Posterior vena cava (tissue), 2 donors: ENCODE measurements at places on chromosomes 16 and 17.

DNA sequence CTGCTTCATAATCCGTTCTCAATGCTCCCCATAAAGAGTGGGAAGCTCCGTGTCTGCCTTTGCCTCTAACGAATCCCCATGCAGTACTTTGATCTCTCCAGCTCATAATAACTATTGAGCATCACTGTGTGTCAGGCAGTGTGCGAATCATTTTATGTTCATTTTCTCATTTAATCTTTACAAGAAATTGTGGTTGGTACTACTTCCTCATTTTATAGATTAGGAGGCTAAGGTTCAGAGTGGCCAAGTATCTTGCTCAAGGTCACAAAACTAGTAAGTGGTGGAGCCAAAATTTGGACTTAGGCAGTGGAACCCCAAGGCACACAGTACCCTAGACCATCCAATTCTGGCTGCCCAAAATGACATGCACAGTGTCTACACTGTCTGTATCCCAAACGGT is 44.8 kb downstream of the ABCC12 start:
- no peak for DNase-seq

- no peak for DNase-seq
These were observed 250.5 kb upstream of the TNRC6C start for GRCh38 chr17:77708049-77708448.

GRCh38 chr16:13866073-13866472 is 53.9 kb upstream of the ERCC4 start:
- no peak for DNase-seq

GRCh38 chr16:85709766-85710585 is 21.2 kb upstream of the GINS2 start:
- DNase-seq = no peak

DNA sequence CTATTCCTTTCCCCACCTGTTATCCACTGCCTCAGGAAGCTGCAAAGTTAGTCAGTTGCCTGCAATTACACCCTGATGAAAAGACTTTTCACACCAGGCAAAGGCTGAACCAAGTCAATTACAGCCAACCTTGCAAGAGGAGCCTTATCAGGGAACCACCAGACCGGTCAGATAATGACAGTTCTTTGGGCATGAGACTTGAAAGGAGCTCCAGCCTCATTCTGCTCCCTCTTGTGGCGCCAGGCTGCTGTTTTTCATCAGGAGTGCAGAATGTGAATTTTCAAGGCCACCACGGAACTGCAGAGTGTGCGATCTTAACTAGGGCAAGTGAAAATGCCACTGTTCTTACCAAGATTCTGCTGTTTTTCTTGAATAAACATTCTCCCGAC is 22.5 kb downstream of the DNAI2 start:
- no peak for DNase-seq

GRCh38 chr17:76384222-76384986 is at the start of gene SPHK1:
Gene SPHK1 (plus strand): TSS chr17:76384609. CDS start chr17:76385645, 1,036 bp downstream.
- peak; percentile 93 for DNase-seq

DNA sequence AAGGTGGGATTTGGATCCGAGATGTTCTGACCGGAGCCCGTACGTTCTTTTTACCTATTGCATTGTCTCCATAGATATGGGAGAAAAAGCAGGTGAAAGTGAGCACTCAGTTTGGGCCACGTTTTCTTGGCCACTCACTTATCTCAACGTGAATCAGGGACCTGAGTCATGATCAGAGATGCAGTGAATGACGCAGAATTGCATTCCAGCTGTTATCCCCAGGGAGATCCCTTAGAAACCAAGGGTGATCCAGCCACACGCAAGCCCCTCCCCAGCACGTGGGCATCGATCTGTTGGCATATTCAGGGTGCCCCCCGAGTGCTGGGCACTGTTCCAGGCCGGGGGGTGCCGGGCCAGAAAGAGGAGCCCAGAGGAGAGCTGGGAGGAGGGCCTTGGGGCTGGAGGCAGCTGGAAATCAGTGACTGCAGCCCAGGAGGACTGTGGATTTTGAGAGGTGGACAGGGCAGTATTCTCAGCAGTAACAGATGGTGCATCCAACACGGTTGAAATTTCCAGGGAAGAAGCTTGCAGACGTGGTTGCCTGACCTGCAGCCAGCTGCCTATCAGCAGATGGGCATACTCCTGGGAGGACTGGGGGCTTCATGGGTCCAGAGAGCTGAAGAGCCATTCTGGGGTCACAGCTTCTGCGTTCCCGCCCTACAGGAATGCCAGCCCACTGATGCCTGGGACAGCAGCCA is 87.2 kb upstream of the CACNG5 start:
- peak; percentile 50 for DNase-seq

GRCh38 chr17:51154176-51154575 is 817 bp downstream of the NME1 start:
- no peak for DNase-seq

GRCh38 chr16:24382762-24383407 is 126.8 kb downstream of the CACNG3 start:
- DNase-seq = no peak

GRCh38 chr17:42937712-42938596 is 26.3 kb downstream of the AARSD1 start:
- no peak for DNase-seq

DNA sequence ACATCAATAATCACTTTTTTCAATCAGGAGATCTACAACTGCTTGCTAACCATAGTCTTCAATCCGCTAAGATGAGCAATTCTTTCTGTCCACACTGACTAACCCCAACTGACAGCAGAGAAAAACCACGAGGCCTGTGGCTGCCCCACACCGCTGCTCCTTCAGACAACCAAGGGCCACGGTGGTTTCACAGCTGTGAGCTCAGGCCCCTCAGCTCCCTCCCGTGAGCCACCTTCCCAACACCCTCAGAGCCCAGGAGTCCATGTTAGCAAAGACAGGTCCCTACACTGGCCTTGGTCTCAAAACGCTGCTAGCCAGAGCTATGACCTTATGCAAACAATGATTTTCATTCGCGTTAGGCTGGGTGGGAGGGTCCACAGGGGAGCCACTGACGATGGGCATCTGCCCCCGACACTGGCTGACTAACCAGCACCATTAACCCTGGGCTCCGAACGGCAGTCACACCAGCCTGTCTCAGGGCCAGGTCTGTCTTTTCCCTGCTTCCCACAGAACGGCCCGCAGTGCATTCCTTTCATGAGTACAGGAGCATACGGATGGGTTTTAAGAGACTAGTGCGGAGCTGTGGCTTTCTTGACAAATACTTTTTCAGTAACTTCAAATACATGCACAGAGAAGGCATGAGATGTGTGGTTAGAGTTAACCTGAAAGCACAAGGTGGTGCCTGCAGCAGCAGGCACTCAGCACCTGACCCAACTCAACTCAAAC is 67.3 kb downstream of the ANKRD11 start:
- DNase-seq = no peak

DNA sequence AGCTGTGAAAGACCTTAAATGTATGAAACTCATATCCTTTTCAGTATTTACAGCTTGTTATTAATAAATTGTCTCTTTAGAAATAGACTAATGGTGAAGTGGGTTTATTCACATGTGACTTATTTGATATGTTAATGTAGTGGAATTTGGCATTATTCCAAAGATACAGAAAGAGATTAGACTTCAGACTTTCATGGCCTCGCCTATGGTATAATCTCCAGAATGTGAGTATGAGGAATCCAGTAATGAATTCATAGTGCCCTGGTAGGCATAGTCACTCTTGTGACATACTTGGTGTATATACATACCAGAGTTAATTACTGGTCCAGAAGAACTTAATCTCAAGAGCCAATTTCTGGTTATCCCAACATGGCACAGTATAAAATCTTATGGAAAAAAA is 72.7 kb downstream of the OMG start:
- DNase-seq = no peak

DNA sequence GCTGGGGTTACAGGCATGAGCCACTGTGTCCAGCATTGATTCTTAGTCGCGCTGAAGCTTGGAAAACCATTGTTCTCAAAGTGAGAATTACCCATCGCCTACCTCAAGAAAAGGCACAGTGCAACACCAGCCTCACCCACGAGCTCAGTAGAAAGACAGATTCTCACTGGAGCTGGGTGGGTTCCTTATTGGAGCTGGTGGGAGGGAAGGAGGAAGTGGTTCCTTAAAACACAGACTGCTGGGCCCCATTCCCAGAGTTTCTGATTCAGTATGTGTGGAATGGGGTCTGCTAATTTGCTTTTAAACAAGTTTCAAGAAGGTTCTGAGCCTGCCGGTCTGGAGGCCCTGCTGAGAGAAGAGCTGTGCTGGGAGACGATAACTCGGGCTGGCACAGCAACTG is 264.7 kb downstream of the ENGASE start:
- no peak for DNase-seq

DNA sequence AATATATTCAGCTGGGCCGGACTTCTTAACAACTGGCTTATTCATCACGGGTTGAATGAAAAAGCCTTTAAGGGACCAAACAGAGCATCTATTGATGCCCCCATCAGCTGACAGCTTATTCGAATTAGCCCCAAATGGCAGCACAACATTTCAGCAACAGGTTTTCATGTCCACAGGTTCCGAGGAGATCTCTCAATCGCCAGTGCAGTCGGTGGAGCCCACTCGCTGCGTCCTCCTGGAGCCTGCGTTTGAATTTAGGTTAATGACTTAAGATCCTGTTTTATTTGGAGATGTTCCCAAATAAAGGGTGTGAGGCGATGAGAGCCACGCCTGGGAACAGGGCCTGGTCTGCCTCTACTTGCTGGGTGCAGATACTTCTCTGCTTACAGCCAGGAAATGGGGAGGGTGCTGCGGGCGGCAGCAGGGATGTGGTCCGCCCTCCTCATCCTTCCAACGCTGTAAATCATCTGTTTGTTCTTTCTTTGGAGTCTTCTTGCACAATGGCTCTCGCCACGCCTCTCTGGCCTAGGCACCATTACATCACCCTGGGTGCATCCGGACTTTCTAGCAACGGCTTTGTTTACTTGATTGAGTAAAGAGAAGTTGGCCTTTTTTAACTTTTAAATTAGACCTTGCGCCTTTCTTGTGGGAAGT is 22.6 kb downstream of the NDE1 start:
- peak; percentile 97 for DNase-seq

GRCh38 chr17:69954241-69954925 is 120.6 kb upstream of the KCNJ16 start:
- DNase-seq = no peak

DNA sequence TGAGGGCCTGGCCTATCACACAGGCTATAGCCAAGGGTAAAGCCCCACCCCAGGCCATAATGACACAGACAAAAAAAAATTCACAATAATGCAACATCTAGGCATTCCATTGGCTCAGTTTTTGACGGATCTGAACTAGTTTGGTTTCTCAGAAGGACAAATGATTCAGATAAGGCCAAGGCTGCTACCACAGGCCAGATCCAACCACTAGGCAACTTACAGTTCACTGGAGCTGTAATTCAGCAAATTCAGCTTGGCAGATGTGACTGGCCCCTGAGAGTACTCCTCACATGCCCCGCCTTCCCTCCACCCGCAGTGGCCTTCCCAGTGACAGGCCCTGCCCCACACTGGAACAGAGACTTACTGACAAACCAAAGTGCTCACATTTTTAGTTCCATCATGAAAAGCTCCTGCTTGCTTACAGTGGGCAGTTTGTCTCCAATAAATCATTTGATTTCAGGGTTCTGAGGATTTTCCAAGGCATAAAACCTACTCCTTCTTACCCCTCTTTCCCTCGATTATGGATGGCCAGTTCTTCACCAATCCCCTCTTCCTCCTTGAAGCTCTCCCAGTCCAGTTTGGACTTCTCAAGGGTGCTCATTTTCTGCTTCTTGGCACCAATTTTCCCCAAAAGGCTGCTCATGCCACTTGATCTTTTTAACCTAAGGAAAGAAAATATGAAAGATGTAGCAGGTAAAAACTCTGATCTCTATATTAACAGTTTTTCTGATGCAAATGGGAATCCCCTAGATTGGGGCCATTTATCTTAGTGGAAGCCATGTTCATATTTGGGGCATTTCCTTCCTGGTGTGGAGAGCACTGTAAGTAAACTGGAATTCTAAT is 53.3 kb upstream of the BCAR1 start:
- peak; percentile 94 for DNase-seq
